ENCODE measurements at places on chromosomes 6 and 20.

GRCh38 chr6:44730771-44731391 is 343.4 kb downstream of the CDC5L start:
- peak; percentile 46 for DNase-seq

GRCh38 chr6:151564654-151565053 is 70.8 kb downstream of the CCDC170 start:
- no peak for DNase-seq

GRCh38 chr6:138054982-138055381 is 52.2 kb downstream of the PERP start:
- DNase-seq = no peak

- DNase-seq = peak; percentile 86
These were observed 234.9 kb upstream of the MCHR2 start for GRCh38 chr6:100228834-100229441.

DNA sequence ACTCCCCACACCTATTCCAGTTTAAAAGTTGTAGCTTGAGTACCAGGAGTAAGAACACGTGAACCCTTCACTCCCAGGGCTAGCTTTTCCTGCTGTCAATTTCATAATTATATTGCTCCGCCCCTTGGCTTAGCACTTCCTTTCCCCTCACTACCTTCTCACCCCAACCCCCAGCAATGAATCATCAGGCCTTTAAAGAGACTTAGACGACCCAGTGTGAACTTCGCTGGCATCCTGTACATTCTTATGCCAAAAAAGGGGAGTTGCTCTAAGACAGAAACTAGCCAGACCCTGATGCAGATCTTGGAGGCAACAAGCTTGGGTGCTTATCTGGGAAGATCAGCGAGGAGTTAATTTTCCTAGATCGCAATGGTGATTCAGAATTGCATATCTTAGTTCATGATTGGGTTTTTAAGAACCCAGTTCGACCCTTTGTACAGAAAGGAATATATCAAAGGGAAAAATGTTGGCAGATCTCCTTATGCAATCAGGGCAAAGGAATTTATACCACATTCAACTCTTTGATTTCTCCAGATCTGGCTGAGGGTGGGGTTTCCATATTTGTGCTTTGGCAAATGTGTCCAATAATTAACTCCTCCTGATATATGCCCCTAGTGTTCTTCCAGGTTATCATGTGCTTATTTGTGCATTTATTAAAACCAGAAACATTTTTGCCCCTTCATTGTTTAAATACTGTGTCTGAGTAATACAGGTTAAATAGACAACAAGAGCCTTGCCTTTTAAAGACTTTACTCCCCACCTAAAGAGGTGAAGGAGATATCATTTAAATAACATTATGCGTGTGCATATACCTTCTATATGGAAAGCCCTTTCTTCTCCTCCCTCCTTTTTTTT is 8.1 kb upstream of the ATXN1 start:
- DNase-seq = no peak

DNA sequence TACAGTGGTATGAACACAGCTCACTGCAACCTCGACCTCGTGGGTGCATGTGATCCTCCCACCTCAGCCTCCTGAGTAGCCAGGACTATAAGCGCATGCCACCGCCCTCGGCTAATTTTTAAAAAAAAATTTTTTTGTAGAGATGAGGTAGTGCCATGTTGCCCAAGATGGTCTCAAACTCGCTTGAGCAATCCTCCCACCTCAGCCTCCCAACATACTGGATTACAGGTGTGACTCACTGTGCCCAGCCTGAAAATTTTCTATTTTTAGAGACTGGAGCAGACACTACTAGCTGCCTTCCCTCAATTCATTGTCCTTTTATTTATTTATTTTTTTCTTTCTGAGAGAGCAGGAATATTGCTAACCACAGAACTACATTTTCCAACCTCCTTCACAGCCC is 20.3 kb upstream of the GTF3C6 start:
- DNase-seq = no peak

DNA sequence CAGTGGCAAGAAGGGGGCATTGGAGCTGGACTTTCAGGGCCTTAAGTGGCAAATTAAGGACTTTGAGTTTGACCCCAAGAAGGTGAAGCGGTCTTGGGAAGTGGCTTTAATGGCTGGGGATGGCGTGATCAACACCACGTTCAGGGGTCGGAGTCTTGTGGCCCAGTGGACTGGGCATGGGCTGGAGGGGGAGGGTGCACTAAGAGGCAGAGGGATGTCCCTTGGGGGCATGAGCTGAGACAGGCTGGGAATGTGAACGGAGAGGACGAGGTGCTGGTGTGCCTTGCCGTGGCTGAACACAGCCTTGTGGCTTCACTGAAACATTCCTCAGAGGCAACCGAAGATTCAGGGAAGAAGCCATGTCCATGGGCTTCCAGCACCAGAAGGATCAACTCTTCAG is 227.0 kb downstream of the SYNDIG1 start:
- no peak for DNase-seq

- no peak for DNase-seq
These were observed 85.7 kb upstream of the CDH4 start for GRCh38 chr20:61166324-61166723.
